ENCODE measurements at places on chromosomes 4 and X.

- no peak for DNase-seq
Observed at GRCh38 chr4:65861993-65862392, 191.7 kb upstream of the EPHA5 start.

DNA sequence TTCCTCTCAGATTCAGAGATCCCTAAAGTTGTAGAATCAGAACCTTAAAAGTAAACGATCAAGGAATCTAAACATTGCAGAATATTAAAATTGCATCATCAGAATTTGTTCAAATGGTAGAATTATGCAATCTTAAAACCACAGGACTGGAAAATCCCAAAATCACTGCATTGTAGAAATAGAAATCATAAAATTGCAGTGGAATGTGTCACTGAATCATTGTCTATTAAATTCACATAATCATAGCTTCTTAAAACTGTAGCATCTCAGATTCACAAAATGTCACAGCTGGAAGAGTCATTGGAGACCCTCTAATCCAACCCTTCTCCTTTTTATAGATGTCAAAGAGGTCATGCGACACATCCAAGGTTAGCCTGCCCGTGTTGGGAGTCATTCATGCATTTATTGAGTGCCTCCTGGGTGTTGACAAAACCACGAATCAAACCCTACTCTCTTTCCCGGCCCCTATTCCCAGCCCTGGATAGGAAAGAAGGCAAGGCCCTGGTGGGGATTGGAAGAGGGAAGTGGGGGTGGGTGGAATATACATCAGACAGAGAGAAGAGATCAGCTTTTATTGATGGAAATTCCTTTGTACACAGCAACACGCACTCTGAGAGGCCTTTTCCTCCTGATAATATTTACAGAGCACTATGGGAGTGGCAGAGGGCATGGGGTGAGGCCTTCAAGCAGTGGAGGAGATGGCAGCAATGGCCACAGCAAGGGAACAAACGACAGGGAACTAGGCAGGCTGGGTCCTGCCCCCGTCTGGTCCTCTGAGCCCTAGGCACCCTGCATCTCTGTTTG is 15.4 kb downstream of the IQSEC2 start:
- DNase-seq, result no peak

DNA sequence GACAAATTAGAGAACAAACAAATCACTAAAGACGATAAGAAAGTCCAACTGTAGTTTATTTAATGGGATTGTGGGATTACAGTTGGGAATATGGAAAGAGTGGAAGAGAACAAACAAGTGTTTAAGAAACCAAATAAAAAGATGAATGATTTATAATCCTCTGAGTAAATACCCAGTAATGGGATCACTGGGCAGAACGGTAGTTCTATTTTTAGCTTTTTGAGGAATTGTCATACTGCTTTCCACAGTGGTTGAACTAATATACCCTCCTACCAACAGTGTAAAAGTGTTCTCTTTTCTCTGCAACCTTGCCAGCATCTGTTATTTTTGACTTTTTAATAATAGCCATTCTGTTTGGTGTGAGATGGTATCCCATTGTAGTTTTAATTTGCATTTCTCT is 15.0 kb downstream of the C4orf51 start:
- DNase-seq, result no peak

DNA sequence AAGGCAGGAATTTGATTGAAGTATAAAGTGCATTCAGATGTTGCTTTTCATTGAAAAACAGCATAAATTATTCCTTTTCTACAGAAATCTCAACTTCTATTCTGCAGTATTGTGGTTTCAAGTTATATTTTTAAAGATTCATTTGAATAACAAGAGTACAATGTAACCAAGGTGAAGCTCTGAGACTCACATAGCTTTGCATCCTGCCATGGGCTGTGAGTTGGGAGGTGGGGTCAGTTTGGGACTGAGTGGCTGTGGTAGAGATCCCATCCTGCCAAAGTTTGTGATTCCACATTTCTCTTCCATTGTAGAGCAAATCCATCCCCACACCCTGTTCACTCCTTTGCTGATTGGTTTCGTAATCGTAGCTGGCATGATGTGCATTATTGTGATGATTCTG is 69.2 kb downstream of the KIT start:
- DNase-seq, result no peak

DNA sequence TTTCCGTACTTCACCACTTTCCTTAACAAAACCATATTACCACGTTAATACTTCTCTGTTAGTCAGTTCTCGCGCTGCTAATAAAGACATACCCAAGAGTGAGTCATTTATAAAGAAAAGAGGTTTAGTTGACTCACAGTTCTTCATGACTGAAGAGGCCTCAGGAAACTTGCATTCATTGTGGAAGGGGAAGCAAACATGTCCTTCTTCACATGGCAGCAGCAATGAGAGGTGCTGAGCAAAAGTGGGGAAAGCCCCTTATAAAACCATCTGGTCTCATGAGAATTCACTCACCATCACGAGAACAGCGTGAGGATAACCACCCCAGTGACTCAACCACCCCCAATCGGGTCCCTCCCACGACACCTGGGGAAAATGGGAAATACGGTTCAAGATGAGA is 289.8 kb upstream of the CLNK start:
- DNase-seq, result no peak

DNA sequence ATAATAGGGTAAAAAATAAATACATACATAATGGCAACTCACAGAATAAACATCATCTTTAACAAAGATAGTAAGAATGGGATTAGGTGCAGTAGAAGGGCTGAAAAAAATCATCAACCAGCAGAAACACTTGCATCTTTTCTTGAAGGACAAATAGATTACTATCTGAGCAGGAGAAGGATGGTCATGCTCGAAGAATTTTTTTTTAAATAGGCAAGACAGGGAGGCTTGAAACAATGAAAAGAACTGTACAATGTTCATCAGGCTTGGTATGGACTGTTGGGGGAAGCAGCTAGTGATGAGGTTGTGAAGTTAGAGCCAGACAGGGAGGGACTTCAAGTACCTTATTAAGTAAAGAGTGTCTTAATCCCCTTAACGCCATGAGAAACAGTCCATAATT is 167.4 kb upstream of the LDB2 start:
- no peak for DNase-seq

GRCh38 chr4:99654361-99654761 is 3.3 kb downstream of the C4orf54 start:
- DNase-seq, result no peak

- DNase-seq, result no peak
Observed at GRCh38 chr4:121717680-121718237, 21.0 kb upstream of the ANXA5 start.

DNA sequence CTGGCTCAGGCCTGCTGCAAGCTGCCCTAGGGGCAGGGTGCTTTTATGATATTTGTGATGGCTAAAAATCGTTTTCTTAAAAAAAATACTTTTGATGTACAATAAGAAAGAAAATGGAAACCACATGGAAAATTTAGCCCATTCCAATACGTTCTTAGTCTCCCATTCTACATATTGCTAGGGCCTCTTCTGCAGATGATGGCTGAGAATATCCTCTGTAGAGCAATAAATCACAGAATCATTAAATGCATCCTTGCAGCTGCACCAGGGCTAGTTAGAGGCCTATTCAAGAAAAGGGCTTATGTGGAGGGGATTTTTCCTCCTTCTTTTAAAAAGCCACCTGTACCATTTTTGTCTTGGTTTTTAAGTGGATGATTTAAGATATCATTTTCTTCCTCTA is 97.6 kb upstream of the C1GALT1C1 start:
- DNase-seq, result no peak

- DNase-seq, result no peak
Observed at GRCh38 chr4:99587803-99588202, 13.2 kb downstream of the MTTP start.

DNA sequence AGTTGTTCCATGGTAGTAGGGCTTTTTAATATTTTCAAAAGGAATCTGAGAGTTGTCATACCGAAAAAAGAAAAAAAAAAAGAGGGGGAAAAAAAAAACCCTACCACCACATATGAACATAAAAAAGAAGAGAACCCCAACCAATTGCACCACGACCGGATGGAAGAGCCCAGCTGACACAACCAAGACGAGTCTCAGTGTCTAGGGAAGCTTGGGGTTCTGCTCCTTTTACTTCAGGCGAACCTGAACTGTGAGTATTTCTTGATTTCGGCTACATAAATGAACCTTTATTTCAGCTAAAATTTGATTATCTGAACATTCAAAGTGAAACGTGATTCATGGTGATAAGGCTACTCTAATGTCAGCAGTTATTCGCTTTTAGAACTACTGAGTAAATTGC is at the start of gene GPR34:
TSS of gene GPR34 (plus strand) at position 139 of the 400 bp plus-strand sequence. CDS start 6,661 bp downstream, outside the sequence.
- peak; percentile 66 for DNase-seq

DNA sequence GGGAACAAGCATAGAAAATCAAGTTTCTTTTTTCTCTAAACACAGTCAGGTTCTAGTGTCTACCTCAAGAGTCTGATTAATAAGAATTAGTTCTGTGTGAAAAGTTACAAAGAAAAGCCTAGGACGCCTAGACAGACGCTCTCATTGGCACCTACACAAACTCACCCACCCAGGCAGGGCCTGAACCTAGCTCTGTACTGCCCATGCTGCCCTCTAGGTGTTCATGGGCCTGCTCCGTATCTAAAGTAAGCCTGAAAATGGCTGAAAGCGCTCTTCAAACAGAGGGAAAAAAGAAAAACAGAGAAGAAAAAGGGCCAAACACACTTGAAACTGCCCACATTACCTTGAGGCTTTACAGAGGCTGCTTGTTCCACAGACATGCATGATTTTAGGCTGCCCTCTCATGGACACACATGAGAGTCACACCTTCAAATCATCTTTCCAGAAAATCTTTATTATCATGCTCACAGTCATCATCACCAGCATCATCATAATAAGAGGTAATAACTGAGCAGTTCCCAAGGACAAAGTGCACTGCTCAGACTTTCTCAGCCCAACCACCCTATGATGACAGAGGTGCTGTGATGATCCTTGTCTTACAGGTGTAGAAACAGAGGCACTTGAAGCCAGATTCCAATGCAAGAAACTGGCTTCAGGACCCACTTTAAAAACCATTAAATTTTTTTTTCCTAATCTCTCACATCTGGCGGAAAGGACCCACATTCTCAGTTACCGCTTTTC is 49.6 kb downstream of the MAP7D2 start:
- DNase-seq, result no peak
